NK-92 treated with Interleukin-12 subunit alpha and Interleukin-12 subunit beta, amount 100 ng/mL, for 24 hours (cell line): ENCODE measurements at places on chromosomes 4 and X.

DNA sequence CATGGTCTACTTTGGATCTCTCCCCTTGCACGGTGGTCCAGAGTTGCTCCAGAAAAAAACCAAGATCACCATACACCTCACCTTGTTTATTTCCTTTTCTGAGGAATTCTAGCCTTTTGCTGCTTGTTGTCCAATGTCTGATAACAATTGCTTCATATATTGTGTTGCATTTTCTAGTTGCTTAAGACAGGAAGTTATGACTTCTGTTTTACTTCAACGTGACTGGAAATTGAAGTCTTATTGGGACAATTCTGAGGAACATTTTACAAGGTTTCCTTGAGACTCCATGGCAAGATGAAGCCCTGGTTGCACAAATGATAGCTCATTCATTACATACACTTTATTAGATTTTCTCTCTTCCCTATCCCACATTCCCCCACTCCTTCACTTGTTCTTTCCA is 5.2 kb downstream of the CXCL1 start:
- no peak for DNase-seq

GRCh38 chrX:45712067-45712466 is 511.4 kb upstream of the DIPK2B start:
- no peak for DNase-seq

GRCh38 chr4:142815834-142816233 is 30.3 kb downstream of the INPP4B start:
- no peak for DNase-seq

- DNase-seq: no peak
Observed at GRCh38 chrX:63275127-63275526, 76.0 kb downstream of the SPIN4 start.

GRCh38 chr4:16669036-16669435 is 229.4 kb downstream of the LDB2 start:
- DNase-seq: no peak

DNA sequence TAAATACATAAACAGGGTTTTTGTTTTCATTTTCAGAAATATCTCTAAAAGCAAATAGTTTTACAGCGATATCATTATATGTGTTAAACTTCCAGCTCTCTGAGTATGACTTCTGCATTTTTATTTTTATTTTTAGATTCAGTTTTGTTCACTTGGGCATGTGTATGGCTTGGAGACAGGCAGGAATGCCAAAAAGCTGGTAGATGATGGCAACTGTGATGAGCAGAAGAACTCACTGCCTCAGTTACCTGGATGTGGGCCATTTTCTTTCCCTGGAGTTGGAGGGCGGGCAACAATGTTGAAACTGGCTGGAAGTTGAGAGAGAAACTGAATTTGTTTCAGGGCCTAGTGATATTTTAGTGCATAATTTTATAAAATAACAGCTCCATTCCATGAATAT is 266.4 kb downstream of the ARHGAP24 start:
- DNase-seq: no peak

- no peak for DNase-seq
Observed at GRCh38 chrX:140822861-140823260, 113.3 kb downstream of the LINC00632 start.

- no peak for DNase-seq
Observed at GRCh38 chr4:7775396-7775795, 164.3 kb downstream of the AFAP1 start.

- DNase-seq: no peak
Observed at GRCh38 chr4:169906104-169906503, 120.1 kb downstream of the MFAP3L start.

GRCh38 chr4:93831716-93832496 is 3.4 kb downstream of the ATOH1 start:
- no peak for DNase-seq

- DNase-seq: no peak
Observed at GRCh38 chr4:52110171-52110570, 59.1 kb downstream of the SPATA18 start.

DNA sequence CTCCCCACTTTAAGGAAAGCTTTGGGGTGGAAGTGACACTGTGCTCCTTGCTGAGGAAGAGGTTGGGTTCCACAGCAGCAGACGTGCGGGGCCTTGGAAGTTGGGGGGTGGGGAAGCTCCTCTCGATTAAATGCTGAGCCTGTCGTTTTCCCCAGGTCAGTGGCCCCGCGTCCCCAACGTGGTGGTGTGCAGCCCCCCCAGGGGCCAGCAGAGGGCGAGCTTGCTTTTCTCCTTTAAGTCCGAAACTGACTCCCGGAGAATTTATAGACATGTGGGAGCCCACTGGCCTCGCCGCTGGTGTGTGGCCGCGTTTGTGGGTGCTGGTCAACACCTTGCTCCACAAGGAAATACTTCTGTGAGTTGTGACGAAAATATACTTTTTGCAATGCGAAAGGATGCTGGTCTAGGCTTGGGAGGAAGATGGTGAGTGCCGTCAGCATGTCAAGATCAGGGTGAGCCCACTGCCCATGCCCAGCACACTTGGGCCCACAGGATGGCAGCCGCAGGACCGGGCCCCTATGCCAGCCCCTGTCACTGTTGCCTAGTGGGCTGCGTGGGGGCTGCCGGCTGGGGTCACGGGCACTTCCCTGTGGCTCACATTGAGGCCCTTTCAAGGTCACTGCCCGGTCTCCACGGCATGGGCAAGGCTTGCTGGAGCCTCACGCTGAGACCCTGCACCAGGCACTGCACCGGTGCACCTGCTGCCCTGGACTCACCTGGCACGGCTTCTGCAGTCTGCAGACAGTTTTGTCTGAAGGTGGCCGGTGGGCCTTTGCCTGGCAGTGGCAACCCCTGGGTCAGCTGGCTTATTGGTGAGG is 9.4 kb downstream of the UVSSA start:
- DNase-seq: no peak
